ENCODE measurements at places on chromosomes 2 and 18.

DNA sequence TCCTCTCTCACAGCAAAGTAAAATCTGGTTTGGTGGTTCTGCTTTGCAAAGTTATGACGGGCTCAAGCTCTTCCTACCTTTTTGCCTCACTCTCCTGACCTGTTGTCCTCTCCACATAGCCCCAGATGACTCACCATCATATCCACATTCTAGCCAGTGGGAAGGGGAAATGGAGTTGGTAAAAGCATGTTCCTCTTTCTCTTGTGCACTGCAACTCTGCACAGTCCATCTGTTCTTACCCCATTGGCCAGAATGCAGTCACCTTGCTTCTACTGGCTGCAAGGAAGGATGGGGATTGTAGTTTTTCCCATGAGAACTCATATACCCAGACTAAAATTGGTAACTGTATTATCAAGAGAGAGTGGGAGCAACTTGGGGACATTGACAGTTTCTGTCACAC is 50.4 kb upstream of the SMIM21 start:
- no peak for DNase-seq

- no peak for DNase-seq
Measured at GRCh38 chr2:109247340-109247739, 118.3 kb downstream of the SH3RF3 start.

GRCh38 chr18:56872140-56872539 is 221.0 kb downstream of the WDR7 start:
- no peak for DNase-seq

DNA sequence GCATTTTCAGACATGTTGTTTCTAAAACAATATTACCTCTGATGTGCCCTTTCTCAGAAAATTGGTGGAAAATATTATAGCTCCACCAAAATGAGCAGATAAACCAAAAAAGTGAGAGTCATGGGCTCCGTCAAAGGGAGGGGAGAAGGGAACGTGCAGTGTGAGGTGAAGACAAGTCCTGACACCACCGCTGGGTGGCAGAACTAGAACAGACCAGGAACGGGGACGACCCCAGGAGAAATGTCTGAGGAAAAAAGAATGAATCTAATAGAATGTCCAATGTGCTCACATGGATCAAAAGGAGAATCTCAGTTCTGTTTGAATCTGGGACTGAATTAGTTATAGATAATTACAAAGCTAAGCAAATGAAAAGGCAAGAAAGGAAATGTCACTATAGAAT is 22.6 kb upstream of the BCL2 start:
- no peak for DNase-seq

DNA sequence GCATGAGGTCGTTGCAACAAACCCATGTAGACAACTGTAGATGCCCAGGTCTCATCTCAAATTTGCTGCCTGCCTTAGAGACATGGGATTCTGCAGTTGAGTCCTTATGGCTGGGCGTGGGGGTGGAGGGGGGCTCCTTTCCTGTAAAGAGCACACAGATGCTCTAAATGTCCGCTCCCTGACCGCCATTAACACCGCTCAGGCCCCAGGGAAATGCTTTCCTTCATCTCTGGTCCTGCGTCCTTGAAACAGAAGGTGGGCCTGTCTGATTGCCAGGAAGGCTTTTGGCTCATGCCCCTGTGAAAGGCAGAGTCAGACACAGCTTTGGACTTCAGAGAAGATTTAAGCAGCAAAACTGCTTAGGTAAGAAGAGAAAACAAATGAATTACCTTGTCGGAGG is 25.7 kb downstream of the GPR39 start:
- no peak for DNase-seq

DNA sequence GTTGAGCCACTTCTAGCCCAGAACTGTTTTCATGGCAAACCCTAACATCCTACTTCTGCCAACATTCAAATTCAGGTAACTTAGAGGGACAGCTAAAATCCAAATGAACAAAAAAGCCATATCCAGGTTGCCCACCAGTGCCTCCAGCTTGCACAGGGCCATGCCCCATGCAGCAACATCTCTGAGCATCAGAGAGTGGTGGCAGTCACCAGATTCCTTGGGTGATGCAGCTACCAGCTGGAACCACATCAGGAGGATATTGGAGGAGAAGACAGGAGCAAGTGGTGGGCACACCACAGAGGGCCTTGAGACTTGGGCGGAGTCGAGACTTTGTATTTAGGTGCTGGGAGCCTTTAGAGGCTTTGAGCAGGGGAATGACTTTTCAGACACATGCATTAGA is 50.5 kb downstream of the SDC1 start:
- DNase-seq = no peak

DNA sequence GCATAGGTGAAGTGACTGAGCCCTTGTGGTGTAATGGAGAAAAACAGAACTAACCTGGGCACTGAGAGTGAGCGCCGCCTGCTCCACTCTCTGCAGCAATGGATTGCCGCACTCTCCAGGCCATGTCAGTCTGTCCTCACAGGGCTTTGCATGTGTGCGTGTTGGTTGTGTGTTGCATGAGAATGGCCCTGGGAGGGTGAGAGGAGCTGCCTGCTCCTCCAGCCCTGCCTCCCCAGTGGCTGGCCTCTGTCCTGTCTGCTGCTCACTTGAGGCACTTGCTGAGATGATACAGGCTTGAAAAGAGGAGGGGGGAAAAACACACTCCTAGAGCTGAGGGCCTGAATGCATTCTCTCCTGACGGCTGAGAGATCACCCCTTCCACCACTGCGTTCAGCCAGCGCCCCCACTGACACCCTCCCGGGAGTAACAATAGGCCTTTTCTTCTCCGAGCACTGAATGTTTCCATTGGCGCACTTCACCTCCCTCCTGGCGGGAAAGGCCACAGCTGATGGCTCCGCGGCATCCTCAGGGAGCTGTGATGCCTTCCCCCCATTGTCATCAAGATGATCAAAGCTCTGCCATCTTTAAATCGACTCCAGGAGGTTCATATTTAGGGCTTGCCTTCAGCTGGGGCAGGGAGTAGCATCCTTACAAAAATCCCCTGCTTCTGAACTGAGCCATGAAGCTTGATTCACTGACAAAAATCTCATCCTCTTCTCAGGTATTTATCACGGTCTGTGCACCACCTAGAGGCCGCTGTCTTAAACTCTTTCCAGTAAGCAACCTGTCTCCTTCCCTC is 49.9 kb upstream of the DAPL1 start:
- no peak for DNase-seq

- no peak for DNase-seq
Measured at GRCh38 chr2:165192729-165193128, 11.1 kb downstream of the SCN3A start.

DNA sequence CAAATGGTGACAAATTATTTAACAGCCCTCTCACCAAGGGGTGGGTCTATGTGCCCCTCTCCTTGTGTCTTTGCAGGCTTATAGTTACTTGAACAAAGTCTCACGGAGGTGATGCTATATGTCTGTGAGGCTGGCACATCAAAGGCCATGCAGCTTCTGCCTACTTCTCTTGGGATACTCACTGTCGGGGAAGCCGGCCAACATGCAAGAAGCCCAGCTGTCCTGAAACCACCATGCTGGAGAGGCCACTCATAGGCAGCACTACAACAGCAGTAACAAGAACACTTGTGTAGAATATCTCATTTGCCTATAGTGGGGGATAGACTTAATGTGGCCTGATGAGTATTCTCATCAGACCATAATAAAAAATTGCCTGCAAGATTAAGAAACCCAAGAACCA is 233.7 kb upstream of the NCKAP5 start:
- no peak for DNase-seq

DNA sequence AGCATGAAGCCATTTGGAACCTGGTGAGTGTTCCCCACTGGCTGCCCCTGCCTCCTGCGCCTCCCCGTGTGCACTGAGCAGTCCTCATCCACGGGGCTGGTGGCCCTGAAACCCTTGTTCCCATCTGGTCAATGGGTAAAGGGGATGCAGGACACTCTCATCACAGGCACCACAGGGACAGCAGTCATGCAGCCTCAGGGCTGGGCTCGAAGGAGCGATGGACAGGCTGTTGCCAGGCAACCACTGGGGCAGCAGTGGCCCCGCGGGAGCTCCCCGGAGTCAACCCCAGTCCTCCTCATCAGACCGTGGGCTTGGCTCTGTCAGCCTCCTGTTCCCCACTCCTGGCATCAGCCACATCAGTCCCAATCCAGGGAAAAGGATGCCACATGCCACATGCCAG is 509.5 kb downstream of the EIPR1 start:
- DNase-seq = no peak

DNA sequence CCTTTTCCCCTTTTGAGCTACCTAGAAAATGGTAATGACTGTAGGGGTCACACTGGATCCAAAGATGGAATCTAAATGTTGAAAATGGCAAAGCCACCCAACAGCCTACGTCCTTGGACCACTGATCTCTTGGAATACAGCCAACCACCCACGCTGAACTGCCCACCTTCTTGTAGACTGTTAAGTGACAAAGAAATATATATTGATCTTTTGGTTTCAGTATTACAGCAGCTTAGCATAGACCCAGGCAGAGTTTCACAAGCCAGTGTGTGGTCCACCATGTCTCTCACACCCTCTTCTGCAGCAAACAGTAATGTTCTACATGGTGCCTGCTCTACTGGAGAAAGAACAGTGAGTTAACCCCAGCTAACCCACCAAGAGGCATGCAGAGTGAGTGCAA is 20.2 kb downstream of the CACNB4 start:
- DNase-seq = no peak
